ENCODE measurements at places on chromosomes 5 and 9.

GRCh38 chr5:82164176-82164976, 113.8 kb downstream of the RPS23 start:
- DNase-seq, result peak; percentile 85

GRCh38 chr5:16588434-16589214, 28.2 kb downstream of the RETREG1 start:
- DNase-seq, result no peak

DNA sequence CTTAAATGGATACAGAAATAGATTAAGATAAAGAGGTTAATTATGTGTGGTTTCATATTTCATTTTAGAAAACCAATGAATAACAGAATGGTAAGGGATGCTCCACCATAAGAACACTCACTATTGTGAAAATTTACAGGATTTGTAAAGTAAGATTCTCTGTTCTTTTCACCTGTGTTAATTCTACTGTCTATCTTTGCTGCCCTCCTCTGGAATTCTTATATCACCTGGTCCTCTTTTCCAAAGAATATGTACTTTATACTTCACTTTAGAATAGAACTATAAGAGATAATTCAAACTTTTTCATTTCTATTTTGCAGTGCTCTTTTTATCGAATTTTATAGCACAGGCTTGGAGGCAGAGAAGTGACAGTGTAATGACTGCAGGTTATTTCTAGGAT, 213.4 kb downstream of the LURAP1L start:
- DNase-seq, result no peak

DNA sequence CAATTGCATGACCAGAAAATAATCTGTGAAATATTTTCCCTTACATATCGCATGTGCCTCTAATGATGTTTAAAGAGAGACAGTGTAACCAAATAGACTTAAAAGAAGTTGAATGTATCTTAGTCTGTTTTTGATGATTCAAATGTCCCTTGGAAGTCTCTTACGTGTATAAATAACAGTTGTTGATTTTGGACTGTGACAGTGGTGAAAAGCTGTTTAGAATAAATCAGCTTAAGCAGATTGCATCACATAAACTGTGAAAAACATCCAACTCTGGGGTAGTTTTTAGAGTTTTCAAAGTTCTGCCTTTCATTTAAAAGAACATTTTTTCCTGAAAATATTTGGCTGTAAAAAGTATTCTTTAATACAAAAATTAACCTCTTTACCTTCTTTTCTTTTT, 301.1 kb downstream of the PRR16 start:
- no peak for DNase-seq

- DNase-seq, result no peak
Measured at GRCh38 chr9:79581388-79581787, 9.6 kb downstream of the TLE4 start.

- no peak for DNase-seq
Measured at GRCh38 chr9:137488906-137489305, 29.8 kb upstream of the NSMF start.

DNA sequence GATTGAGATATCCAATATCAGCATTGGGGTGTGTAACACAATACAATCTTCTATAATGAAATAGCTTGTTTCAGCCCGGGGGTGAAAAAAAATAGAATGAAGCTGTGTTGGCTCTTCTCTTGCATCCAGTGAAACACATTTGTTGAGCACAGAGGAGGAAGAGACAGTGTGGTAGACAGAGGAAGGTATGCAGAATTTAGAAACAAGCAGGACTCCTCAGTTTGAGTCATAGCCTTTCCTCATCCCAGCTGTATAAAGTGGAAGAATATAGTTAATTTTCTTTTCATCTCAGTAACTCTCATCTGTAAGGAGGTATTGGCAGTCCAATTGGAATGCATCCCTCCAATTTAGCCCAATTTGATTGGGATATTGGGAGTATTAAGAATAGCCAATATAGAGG, 302.2 kb upstream of the VLDLR start:
- DNase-seq, result no peak

GRCh38 chr5:91072881-91073280, 310.2 kb downstream of the ARRDC3 start:
- peak; percentile 49 for DNase-seq

DNA sequence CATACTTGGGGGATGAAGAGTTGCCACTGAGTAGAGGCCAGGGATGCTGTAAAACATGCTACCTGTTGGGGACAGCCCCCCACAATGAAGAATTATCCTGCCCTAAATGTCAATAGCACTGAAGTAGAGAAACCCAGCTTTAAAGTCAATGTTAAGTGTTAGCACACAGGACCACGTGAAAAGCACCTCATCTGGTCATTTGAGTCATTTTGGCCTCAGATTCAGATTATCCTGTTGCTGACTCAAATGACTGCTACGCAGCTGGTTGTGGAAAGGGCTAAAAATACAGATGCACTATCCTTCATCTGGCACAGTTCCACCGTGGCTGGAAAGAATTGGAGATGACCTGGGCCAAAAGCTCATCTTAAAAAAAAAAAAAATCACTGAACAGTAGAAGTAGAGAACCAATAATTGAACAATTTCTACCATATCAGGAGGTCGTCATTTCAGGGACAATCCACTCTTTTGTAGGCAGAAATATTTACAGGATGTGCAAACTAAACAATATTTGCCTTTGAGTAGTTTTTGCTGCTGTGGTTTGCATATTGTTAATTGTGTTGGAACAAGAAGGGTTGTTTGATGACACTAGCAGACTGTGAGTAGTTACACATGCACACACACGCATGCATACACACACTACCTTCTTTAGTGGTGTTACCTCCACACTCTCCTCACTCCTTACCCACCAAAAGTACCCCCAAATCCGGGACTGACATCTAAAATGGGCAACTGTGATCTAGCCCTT, 195.3 kb upstream of the KLF9 start:
- peak; percentile 88 for DNase-seq

GRCh38 chr9:5825895-5826622, 6.9 kb downstream of the ERMP1 start:
- no peak for DNase-seq

DNA sequence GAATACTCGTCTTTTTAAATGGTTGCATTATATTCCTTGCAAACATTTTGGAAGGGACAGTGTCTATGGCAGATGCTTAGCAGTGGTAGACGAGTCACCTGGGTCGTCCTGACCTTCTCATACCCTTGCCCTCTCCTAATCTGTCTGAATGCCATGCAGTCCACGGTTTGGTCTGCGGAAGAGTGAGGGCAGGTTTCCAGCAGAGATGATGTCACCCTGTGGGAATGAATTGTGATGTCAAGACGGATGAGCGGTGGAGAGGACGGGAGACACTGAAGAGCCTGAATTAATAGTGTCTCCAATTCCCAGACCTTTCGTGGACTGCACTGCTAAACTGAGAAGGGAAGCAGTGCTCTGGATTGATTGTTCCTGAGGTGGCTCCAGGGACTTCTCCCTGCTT, 329.0 kb upstream of the PANK3 start:
- DNase-seq, result no peak

- DNase-seq, result peak; percentile 96
Measured at GRCh38 chr5:14156650-14157492, 13.7 kb downstream of the TRIO start.
